NCI-H774 (cell line): ENCODE measurements at places on chromosomes 3 and 15.

DNA sequence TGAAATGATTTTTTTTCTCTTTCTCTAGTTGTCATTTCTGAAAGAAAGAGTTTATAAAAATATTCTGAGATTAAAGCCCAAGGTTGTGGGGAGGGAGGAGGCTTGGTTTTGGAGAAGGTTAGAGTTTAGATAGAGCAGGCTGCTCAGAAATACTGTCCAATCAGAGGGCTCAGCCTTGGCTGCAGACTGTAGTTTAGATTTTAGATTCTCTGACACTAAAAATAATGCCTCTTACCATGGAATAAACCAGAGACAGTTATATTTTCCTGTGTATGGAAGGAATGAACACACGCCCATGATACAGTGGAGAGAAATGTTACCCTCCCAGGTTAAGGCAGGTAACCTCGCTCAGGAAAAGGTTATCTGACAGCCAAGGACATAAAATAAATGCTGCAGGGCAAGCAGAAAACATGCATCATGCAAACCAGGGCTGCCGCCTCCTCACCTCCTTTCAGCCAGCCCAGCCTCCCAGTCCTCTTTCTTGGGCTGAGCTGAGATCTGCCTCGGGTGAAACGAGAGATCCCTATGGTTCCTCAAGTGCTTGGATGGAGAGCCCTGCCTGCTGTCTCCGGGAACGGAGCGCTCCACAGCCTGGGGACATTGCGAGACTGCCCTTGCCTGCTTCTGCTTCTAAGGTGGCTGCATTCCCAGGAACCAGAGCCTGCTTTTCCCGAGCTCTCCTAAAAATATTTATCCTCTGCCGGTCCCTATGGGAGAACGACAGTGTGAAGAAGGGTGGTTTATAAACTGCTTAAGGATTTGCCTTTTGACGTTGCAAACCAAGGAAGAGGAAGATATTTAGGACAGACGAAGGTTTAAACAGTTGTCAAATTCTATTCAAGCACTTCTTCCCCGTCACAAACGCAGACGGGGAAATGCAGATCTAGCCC, 848 bp downstream of the NCEH1 start:
- no peak for DNase-seq

DNA sequence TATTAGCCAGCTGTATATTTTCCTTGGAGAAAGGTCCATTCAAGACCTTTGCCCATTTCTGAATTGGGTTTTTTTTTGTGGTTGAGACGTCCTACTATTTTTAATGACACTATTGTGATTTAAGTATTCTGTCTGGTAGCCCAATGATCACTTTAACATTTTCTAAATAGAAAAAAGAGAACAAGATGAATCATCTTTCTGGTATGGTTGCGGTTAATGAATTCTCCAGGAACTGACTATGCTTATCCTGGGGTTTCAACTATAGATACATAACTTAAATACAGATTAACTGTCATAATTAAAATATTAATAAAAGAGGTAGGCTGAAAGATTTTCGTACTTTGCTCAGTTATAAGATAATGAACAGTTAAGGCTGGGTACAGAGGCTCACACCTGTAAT, 51.9 kb downstream of the PBRM1 start:
- no peak for DNase-seq

DNA sequence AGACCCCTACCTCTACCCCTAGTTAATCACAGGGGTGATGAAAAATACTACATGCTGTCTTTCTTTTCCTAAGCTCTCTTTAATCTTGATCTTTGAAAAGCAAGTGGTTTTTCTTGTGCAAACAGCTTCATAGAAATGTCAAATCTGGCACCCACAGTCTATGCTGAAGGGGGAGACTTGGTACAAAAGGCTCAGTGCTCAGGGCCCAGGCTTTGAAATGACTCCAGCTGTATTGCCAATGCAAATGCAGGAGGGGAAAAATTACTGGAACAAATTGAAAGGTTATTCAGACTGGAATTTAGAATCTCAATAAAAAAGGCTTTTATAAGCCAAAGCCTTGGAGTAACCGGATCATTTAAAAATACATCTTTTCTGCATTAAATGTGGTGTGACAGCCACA, 223.9 kb downstream of the LRTM1 start:
- DNase-seq, result no peak

DNA sequence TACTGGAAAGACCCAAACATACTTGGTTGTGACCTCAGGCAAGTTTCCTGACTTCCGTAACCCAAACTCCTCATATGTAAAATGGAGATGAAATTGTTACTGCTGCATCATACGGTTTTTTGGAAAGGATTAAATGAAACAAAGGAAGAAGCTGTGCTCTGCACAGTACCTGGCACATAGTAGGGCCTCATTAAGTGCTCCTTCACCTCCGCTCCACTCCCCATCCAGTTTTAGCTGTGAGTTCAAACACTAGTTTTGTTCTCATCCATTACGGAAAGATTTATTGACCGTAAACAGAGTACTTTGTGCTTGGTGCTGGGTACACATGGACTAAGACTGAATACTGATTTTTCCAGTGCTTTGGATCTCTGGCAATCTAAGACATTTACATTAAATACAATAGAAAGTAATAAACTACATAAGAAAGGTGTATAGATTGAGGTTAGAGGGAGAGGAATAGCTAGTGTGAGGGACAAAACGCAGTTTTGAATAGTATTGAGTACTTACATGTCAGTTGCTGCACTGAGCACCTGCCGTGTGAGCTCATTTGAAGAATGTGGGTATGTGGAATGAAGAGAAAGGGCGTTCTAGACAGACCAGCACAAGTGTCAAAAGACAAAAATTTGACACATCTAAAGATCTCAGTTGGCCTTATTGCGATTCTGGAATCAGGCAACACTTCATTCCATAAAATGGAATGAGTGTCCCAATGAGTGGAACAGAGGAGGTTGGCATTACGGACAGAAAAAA, 594 bp upstream of the ICE2 start:
- peak; percentile 28 for DNase-seq

GRCh38 chr3:106981392-106981791, 395.8 kb upstream of the CCDC54 start:
- DNase-seq, result no peak

- DNase-seq, result no peak
These were observed 123.9 kb downstream of the ANO10 start for GRCh38 chr3:43497905-43498365.

- DNase-seq, result no peak
These were observed 108.0 kb downstream of the SENP2 start for GRCh38 chr3:185693985-185694653.

DNA sequence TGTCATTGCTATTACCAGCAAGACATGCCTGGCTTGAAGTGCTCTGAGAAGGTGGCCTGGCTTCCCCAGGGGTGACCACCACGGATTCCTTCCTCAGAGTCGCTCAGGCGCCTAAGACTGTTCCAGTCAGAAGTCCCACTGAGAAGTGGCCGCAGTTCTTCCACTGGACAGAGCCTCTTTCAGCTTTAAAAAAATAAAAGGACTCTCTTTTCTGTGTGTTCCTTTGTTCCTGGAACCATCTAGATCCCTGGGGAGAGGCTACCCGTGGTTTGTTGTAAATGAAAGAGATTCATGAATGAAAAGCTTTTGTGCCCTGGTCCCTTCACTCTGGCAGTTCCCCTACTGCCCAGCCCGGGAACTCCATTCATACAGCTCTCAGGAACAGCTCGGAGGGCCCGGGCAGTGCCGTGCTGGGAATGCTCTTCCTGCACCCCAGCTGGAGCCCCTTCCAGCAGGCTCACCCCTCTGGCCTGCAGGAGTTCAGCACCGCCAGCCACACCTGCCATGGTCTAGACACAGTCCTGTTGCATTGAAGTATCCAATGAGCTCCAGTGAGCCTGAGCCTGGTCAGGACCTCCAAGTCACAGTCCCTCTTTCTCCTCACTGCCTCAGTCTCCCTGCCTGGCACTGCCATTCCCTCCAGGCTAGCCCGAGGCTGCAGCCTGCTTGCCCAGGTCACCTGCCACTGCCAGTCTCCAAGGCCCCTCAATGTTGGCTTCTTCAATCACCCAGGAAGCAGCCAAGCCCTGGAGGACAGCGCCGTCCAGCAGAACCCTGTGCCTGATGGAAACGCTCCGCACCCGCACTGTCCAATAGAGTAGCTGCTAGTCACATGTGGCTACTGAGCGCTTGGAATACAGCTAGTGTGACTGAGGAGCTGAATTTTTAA, 75.4 kb downstream of the XXYLT1 start:
- DNase-seq, result peak; percentile 77

DNA sequence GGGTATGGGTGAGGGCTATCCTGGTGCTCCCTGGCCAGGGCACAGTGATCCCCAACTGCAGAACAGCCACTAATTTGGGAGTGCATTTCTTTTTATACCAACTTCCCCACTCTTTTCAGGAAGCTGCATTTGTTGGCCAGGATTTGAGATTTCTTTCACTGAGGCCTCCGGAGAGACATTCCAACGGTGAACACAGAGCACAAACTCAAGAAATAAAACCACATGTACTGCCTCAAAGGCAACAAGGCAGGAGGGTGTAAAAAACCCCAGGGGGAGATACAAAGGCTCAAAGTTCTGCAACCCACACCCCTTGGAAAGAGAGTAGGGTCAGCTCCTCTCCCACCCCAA, 65.3 kb downstream of the CPN2 start:
- DNase-seq, result no peak

GRCh38 chr3:123739754-123740153, 144.4 kb downstream of the MYLK start:
- no peak for DNase-seq

DNA sequence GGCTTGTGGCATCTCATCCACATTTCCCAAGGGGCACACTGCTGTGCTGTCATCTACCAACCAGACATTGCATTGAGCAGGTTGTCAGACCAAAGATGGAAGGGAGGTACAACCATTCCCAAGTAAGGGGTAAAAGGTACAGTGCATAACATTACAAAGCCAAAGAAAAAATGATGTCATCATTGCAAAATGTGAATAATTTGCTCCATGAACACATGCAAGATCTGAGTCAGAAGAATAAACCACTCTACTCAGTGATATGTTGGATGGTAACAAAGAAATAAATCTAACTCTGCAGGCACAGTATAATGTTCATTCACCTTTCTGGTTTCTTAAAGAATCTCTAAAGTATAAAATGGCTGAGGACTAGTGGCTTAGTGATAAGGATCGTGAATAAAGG, 202.7 kb downstream of the MAGI1 start:
- DNase-seq, result no peak

GRCh38 chr3:28322464-28322863, 26.1 kb upstream of the ZCWPW2 start:
- no peak for DNase-seq

DNA sequence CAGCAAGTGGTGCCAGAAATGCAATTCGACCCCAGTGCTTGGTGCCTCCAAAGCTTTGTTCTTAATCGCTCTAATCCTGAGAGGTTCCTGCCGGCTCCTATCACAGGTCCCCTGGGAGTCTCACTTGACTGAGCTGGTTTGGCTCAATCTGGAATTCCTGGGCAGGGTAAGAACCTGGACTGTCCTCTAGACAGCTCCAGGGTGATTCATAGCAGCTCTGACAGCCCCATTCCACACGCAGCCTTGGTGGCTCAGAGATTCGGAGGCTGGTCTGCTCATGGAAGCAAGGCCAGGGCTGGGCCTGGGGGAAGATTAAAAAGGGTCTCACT, 37.9 kb downstream of the MYO5C start:
- no peak for DNase-seq

DNA sequence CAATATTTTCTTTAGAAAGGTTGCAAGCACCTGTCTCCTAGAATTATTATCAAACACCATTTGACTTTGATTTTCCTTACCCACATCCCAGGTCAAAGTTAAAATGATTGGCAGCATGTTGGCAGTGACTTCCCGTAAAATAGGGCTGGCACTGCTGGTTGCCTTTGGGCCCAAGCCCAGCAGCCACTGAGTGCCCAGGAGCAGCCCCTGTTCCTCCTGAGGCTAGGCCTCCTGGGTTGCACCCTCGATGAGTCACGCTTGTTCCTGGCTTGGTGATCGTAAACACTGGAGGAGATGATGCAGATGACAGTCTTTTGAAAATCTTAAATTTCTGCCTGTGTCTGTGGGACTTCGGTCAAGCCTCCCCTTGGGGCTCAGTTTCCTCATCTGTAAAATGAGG, 290.0 kb downstream of the TLE3 start:
- DNase-seq, result no peak

DNA sequence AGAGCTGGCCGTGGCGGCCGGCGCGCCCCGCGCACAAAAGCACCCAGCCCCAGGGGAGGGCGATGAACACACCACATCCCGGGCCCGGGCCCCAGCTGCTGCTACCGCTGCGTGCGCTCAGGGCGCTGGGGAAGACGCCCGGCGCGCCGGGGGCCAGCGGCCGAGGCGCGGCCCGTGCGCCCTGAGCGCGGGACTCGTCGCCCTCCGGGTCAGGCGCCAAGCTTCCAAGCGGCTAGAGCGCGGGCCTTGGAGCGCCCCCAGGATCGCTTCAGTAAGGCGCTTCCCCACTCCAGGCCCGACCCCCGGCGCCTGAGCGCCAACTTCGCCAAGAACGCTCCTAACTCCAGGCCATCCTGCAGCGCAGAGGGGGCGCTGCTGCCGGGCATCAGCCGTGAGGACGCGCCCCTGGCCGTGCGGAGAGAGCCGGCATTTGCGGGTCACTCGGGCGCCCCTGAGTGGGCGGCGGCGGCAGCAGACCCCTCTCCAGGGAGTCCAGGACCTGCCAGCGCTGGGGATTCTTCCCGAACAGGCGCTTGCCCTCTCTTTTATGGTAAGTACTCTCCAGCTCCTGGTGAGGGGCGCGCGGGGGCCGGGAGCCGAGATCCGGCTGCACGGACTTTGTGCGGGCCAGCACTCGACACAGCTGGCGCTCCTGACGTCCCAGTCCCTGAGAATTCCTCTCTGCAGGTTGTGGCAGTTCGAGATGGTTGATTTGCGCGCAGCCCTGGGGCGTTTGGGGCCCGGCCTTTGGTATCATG, 475 bp downstream of the SPSB4 start:
- DNase-seq, result no peak

DNA sequence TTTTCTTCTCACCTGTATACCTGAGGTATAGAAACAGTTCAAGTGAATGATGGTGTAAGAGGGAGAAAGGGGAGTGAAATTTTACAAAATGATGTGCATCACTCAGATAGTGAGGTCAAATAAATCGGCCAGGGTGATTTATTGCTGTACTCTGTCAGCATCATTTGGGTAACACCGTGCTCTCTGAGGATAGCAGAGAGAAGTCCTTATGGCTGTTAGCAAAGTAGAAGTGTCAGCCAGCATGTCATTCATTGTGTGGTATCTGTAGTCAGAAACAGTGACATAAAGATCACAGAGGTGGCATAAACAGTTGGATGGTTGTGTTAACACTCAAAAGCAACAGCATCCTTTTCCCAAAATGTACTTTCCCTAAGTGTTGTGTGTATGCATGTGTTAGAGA, 53.4 kb downstream of the PSMD6 start:
- no peak for DNase-seq

GRCh38 chr3:146605106-146605505, at the start of gene PLSCR5:
Gene PLSCR5, minus strand, starts transcription at chr3:146605346. Its CDS starts 134 bp downstream, at chr3:146605212.
- DNase-seq, result no peak

DNA sequence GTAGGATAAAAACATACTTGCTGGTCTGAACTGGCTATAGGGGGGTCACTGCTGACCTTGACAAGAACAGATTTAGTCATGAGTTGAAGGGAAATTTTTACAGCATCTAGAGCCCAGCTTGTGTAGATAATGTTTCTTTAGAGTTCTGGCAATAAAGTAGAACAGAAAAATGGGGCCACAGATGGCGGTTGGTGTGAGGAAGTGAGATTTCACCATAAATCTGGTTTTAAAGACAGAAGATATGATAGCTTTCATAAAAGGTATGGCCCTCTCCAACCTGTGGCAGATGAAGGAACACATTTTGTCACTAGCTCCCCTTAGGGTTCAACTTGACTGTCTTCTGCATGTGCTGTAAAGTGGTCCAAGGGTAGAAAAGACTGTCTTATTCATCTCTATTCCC, 24.3 kb upstream of the IMPDH2 start:
- DNase-seq, result no peak

- no peak for DNase-seq
These were observed 126.1 kb downstream of the TUSC7 start for GRCh38 chr3:116835658-116836057.
